ENCODE measurements at places on chromosomes 11 and 22. TPM values are rescaled to one million over a fixed set of nuclear protein-coding genes. Genes with fewer than 3 reads are reported as not detected.

DNA sequence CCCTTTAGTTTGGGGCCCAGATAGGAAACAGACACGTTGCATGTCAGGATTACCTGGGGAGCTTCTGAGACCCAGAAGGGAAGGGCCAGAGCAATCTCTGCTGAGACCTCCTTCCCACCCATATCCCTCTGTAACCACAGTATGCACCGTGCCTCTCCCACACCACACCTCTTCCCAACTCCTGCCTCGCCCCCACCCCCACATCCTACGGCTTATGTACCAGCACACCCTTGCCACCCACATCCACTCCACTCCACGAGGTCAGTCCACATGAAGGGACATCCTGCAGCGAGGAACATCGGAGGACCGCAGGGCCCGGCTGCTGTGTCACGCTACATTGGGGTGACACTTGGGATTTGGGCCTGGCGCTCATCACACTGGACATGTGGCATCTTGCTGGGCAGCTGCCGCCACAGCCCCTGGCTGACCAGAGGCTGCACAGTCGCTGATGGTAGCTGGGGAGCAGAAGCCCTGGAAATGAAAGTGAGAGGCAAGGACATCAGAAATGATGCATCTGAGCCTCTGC, 118.3 kb upstream of the LMO1 start:
- no peak for DNase-seq

Gene BBOX1
- total RNA-seq, result not detected

GRCh38 chr11:79045018-79045799, 395.6 kb downstream of the TENM4 start:
- DNase-seq, result no peak

DNA sequence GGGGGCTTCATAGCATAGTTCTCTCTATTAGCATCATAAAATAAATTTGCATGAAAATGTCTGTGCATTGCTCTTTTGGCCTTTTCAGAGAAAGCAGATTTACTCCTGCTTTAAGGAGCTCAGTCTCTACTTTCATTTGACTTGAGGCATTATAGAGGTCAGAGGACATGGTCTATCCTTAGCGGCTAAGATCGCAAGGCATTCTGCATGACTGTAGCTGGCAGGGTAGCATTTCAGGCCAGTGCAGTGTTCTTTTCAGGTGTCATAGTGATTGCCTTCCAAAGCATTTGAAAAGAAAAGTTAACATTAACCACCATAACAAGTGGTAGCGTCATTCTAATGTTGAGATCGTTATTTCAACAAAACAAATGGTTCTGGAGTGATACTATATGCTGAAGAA, 126.5 kb downstream of the NCAM1 start:
- DNase-seq, result no peak

Gene GP1BB
- 4.8 TPM for total RNA-seq

- DNase-seq, result no peak
Measured at GRCh38 chr11:68261006-68261405, 10.8 kb downstream of the C11orf24 start.

Gene RAG2
- not detected for total RNA-seq

DNA sequence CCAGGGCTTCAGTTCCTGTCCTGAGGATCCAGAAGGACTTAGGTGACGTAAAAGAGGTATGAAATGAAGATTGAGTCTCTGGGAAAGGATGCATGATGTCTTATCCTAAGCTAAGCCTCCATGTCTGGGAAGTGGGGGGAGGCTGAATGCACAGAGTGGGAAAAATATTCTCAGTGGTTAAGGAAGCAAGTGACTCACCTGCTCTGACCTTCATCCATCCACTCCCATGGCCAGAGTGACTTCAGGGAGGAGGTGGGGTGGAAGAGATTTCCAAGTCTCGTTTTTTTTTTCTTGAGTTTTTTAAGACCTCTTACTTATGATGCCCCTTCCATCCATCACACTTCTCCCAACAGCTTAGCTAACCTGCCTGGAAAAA, 32.5 kb upstream of the POLD3 start:
- DNase-seq, result no peak

DNA sequence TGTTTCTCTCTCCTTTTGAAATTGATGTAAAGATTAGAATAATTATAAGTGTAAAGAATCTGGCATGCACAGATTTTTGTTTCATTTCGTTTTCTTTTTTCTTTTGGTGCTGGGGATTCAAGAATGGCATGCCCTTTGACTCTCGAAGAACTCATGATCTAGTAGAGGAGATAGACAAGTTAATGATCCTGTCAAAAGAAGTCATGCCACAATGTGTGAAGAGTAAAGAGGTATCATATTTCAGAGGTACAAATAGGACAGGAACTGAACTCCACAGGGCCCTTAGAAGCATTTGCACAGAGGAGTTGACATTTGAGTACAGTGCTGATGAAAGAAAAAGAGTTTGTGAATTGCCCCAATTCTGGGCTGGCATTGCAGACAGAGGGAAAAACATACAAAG, 708.0 kb upstream of the ARHGAP42 start:
- DNase-seq, result no peak

GRCh38 chr11:124842305-124842704, 22.9 kb upstream of the ROBO3 start:
- no peak for DNase-seq

Gene MFRP
- not detected for total RNA-seq

Gene HTR3B
- 0.26 TPM for total RNA-seq

Gene CCDC87
- 0.93 TPM for total RNA-seq

DNA sequence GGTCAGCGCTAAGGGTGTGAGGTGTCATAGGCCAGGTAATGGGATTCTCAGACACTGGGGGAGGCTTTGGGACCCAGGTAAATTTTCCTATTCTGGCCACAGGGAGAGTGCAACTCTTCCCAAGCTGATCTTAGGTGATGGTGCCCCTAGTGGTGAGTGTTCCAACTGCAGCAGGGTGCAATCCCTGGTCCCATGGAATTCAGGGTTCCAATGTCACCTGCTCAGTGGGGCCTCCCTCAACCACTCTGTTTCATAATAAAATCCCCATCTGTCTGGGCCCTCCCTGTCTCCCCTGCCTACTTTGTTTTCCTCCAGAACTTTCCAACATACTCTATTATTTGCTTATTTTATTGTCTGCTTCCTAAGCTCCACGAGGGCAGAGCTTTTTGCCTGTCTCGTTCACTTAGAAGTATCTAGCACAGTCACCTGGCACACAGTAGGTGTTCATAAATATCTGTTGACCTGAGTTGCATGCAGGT, 2.9 kb upstream of the SGSM1 start:
- DNase-seq, result peak; percentile 76

GRCh38 chr11:129788278-129788677, 27.4 kb upstream of the TMEM45B start:
- no peak for DNase-seq

DNA sequence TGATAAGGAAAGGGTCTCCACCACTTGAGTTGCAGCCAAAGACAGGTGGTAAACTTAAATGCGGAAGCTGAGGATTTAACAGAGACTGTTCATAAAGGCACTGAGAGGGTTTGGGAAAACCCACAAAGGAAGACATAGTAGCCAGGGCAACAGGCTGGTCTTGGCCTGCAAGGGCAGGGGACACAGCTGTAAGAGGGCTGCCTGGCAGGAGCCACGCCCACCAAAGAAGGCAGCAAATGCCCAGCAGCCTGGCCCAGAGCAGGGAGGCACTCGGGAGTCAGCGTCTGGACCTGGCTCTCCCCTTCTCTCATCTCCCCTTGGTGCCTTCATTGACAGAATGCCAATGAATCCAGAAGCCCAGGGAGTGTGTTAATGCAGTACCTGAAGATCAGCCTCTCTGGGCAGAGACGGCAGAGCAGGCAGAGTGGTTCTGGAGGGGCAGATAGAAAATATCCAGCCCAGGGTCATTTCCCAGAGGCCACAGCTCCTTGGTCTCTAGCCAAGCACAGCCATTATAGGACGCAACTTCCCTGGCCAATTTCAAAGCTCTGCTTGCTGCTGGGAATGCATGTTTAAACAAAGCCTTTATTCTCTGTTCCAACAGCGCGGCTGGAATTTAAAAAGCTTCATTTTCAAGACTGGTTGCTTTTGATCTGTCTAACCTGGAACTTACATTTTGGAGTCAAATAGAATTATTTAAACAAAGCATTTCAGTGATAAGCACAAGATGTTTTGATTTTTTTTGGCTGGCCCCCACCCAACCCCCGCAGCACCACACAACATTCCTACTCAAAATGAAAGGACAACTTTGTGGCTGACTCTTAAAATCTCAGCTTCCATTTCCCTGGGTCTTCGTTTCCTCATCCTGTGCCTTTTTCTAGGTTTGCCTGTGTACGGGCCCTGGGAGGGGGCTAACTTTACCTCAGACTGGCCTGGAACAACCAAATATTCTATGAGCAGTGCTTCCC, 125.6 kb upstream of the LMO1 start:
- no peak for DNase-seq

Gene OR8D1
- total RNA-seq, result not detected

DNA sequence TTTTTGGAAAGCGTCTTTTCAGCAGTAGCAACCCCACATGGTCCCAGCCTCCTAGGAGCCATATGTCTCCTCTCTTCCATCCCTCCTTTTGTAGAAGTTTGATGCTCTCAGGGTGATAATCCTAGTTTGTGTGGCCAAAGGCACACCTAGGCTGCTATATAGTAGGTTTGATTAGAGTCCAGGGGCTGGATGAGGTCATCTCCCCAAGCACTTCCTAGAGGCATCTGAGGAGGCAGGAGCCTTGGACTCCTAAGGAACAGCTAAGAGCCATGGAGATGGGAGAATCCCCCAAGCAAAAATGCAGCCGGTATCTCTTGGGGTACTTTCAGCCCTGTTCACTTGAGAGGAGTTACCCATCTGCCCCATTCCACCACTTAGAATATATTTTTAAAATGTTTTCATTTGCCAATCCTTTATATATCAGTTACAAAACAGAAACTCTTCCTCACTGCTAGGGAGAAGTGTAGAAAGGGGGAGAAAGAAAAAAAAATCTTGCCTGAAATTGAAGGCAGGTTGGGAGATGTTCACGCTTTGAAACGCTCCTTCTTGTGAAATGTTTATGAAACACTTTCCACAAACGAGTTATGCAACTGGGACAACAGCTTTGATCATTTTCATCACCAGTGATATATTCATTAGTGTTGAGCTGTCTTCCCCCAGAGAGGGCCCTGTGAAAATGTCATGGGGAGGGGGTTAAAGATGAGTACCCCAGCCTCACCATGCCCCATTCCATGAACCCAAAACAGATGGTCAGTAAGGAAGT, 31.9 kb upstream of the TLCD5 start:
- no peak for DNase-seq

DNA sequence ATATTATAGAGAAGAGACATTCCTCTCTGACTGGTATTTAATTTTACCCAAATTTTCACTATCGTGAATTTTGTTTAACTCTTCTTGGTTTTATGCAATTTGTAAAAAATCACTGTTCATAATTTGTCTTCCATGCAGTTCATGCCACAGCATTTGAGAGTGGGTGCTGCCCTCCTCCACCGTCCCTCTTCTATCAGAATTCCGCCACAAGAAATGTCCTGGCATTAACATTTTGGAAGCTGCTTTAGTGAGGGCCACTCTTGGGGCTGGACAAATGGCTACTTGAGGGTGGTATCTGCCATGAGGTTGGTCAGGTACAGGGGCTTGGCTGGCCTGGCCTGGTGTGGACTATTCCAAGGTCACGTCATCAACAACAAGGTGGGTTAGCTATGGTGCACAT, 68.3 kb upstream of the CLDN5 start:
- no peak for DNase-seq

DNA sequence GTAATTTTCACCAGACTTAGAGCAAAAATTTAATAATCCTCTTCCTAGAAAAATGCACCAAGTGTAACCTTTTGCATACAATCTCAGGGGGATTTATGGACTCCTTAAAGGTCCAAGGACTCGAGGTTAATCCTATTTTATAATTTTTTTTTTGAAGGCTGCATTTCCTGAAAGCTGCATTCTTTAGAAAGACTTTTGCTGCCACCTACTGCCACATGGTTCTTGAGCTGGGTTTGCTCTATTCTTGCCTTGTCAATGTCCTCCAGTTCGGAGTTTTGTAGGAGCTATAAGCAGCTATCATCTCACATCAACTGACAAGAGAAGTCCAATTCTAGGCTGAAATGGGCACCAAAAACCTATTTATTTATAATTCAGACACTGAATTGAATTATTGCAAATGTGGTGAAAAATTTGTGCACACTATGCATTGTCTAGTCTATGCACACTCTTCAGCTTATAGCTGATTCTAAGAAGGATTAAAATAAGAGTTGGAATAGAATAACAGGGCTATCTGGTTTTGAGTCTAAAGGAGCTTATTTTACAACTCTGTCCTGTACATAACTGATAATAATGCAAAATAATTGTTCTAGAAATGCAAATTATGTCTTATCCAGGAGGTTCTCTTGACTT, 31.3 kb downstream of the TRAF6 start:
- DNase-seq, result peak; percentile 41

GRCh38 chr11:17400048-17400775, 11.8 kb upstream of the KCNJ11 start:
- no peak for DNase-seq

Gene OR2AG2
- 0.25 TPM for total RNA-seq

Gene ELF5
- total RNA-seq, result not detected

DNA sequence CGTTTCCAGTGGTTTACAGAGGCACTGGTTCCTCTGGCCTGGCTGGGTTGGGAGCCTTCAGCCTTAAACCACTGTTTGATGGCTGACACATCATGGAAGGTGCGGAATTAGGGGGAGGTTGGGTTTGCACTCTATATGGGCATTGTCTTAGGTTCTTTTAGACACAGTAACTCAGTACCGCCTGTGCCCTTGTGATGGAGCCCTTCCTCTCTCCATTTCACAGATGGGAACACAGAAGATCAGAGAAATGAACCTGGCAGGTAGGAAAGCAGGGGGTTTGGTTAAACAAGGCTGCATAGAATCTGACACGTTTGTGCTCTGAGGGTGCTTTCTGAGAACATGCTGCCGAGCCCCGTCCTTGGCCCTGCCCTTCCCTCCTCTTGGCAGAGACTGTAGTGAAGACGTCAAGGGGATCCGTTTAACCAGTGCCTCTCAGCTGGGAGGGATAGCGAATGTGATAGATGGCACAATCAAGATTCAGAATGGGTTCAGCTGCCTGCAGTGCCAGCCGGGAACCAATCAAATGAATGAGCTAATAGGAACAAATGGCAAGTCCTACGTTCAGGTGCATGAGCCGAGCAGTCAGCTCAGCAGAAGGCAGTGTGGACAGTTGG, 228.6 kb downstream of the TBC1D22A start:
- DNase-seq, result no peak

DNA sequence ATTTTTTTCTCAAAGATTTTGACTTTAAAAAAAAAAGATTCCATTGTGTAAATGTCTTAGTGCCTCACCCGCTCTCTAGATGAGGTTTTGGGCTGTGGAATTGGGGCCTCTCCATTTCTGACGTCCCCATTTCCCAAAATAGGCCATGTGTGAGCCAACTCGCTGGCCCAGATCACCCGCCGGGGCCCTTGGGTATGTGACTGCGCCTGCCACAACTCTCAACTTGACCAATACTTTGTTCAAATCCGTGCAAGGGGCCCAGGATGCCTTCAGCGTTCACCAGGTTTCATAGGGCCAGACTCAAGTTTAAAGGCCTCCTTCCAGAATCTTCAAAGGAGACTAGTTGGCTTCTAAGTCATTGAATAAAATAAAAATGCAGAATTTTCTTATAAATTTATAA, 96.0 kb downstream of the DHCR7 start:
- DNase-seq, result no peak
